ENCODE measurements at places on chromosomes 1 and 21. TPM values are rescaled to one million over a fixed set of nuclear protein-coding genes. Genes with fewer than 3 reads are reported as not detected.

- H3K27me3 ChIP-seq = no peaks in the 10 kb centered on the region
- peaks cover 37% of the 10 kb centered on the region for H3K4me1 ChIP-seq
- H3K4me3 ChIP-seq = no peak overlapping the region
- H3K36me3 ChIP-seq = no peaks in the 10 kb centered on the region
Measured at GRCh38 chr1:172885411-172885810, 165.3 kb downstream of the TNFSF18 start.

- no peak for DNase-seq
- H3K27ac ChIP-seq = no peak overlapping the region
- H3K36me3 ChIP-seq = no peaks in the 10 kb centered on the region
- no peak overlapping the region for H3K4me3 ChIP-seq
- no peaks in the 10 kb centered on the region for H3K27me3 ChIP-seq
- H3K4me1 ChIP-seq = no peaks in the 10 kb centered on the region
Measured at GRCh38 chr1:235766794-235767285, 99.9 kb downstream of the LYST start.

DNA sequence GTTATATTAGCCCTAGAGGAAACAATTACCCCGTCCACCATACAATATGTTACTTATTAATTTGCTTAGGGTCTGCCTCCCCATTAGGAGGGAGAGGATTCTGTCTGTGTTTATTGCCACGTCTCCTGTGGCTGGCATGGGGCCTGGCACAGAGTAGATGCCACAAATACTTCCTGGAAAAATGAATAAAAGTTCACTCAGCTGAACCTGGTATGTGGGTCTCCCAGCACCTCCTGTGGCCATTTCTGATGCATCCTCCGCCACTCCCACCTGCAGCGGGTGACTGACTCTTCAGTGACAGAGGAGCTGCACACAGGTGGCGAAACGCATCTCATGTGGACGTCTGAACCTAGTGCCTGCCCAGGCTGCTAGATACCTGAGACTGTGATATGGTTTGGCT is 112.7 kb downstream of the CLIC6 start:
- H3K4me1 ChIP-seq = no peaks in the 10 kb centered on the region
- H3K36me3 ChIP-seq = no peaks in the 10 kb centered on the region
- no peaks in the 10 kb centered on the region for H3K27me3 ChIP-seq
- no peak for DNase-seq
- H3K4me3 ChIP-seq = no peak overlapping the region

- no peaks in the 10 kb centered on the region for H3K36me3 ChIP-seq
- no peak overlapping the region for H3K4me3 ChIP-seq
- no peaks in the 10 kb centered on the region for H3K27me3 ChIP-seq
- no peak overlapping the region for H3K27ac ChIP-seq
Measured at GRCh38 chr1:30645807-30646206, 77.6 kb downstream of the MATN1 start.

- H3K36me3 ChIP-seq = no peaks in the 10 kb centered on the region
- H3K4me3 ChIP-seq = no peak overlapping the region
- no peaks in the 10 kb centered on the region for H3K4me1 ChIP-seq
- no peaks in the 10 kb centered on the region for H3K27me3 ChIP-seq
- no peak for DNase-seq
Measured at GRCh38 chr1:161944381-161944780, 79.3 kb downstream of the OLFML2B start.

DNA sequence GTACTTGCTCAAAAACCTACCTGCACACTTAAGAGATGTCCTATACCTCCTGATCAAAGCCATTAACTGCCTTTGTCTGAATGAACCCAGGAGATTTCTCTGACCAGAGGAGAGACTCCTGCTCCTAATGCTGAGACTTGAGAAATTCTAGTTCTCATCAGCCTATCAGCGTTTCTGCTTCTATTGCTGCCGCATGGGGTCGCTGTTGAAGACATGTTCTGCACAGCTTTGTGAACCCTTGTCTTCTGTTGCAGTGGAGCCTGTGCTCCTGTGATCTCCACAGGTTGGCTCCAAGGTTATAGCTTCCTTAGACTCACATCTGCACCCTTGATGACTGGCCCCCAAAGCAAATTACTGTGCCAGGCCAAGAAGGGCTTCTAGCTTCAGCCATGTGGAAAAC is 40.2 kb downstream of the EDN2 start:
- no peaks in the 10 kb centered on the region for H3K27me3 ChIP-seq
- H3K27ac ChIP-seq = no peak overlapping the region
- peaks cover 6% of the 10 kb centered on the region for H3K4me1 ChIP-seq
- no peak for DNase-seq
- H3K4me3 ChIP-seq = no peak overlapping the region

GRCh38 chr1:99849744-99850458 is at the start of gene AGL:
AGL (plus strand) TSS chr1:99850361; CDS start chr1:99851043, 682 bp downstream.
- 0 out of 2 replicates have a peak, but pooled peaks cover 4% of the 10 kb centered on the region for H3K4me1 ChIP-seq
- peak within 1 kb of the TSS; percentile 83 for H3K4me3 ChIP-seq
- H3K27ac ChIP-seq = peak within 1 kb of the TSS; percentile 93
- peak; percentile 92 for DNase-seq

DNA sequence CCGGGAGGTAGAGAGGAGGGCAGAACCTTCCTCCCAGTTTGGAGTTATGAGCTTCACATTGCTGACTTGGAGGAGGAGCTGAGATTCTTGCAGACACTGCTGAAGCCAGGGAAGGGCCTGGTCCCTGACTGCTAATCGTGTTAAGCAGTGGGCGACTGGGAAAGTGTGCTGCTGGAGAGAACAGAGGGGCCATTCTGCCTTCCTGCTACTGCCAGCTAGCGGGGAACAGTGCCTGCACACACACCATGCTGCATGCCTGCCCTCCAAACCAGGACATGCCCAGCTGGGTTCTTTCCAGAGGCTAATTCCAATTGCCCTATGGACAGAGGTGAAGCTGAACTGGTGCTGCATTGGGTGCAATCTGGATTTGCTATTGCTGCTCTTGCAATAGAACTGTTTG is 281.4 kb downstream of the AJAP1 start:
- H3K27ac ChIP-seq = no peak overlapping the region
- no peak for DNase-seq
- no peaks in the 10 kb centered on the region for H3K4me1 ChIP-seq
- no peaks in the 10 kb centered on the region for H3K36me3 ChIP-seq
- no peak overlapping the region for H3K4me3 ChIP-seq
- no peaks in the 10 kb centered on the region for H3K27me3 ChIP-seq

- no peaks in the 10 kb centered on the region for H3K4me1 ChIP-seq
- H3K27me3 ChIP-seq = no peaks in the 10 kb centered on the region
- no peak for DNase-seq
- H3K27ac ChIP-seq = no peak overlapping the region
Measured at GRCh38 chr1:238123201-238123600, 232.5 kb upstream of the ZP4 start.

GRCh38 chr21:45320261-45321025 is 32.7 kb upstream of the POFUT2 start:
- H3K4me3 ChIP-seq = no peak overlapping the region
- H3K4me1 ChIP-seq = peaks cover 53% of the 10 kb centered on the region
- no peaks in the 10 kb centered on the region for H3K27me3 ChIP-seq

DNA sequence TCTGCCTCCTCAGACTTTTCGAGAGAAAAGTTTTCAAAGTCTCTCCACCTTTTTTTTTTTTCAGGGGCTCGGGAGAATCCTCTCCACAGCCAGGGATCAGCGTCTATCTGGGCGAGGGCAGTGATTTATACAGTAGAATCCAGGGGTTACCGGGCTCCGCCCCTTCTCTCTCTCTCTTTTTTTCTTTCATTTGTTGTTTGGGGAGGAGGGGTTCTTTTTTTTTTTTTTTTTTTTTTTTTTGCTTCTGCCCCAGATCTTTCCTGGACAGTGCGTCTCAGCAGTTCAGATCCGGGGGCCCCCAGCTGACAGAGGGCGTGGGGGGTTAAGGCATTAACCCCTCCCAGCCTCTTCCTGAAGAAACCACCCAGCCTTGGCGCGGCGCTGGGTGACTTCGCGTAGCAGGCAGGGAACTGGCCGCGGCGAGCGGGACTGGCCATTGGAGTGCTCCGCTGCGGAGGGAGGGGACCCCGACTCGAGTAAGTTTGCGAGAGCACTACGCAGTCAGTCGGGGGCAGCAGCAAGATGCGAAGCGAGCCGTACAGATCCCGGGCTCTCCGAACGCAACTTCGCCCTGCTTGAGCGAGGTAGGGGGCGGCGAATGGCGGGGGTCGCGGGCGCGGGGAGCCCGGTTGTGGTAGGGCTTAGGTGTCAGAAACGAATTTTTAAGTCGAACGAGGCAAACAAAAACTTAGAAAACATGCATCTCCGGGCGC is at the start of gene S1PR1:
Gene S1PR1, plus strand, starts transcription at position 504 of the 713 bp plus-strand sequence. CDS start 1,966 bp downstream, outside the sequence.
- H3K4me3 ChIP-seq = peak within 1 kb of the TSS; percentile 31
- 0 out of 2 replicates have a peak, but pooled peaks cover 5% of the 10 kb centered on the region for H3K4me1 ChIP-seq
- no peaks in the 10 kb centered on the region for H3K36me3 ChIP-seq

GRCh38 chr1:7795406-7795805 is 11.3 kb downstream of the PER3 start:
- H3K4me3 ChIP-seq = no peak overlapping the region
- no peak overlapping the region for H3K27ac ChIP-seq
- no peaks in the 10 kb centered on the region for H3K27me3 ChIP-seq
- no peaks in the 10 kb centered on the region for H3K4me1 ChIP-seq
- peaks cover 2% of the 10 kb centered on the region for H3K36me3 ChIP-seq

GRCh38 chr1:230863449-230863848 is 4.9 kb downstream of the C1orf198 start:
- H3K4me3 ChIP-seq = no peak overlapping the region
- DNase-seq = peak; percentile 81
- H3K27ac ChIP-seq = peak overlapping the region; percentile 69
- H3K27me3 ChIP-seq = no peaks in the 10 kb centered on the region

DNA sequence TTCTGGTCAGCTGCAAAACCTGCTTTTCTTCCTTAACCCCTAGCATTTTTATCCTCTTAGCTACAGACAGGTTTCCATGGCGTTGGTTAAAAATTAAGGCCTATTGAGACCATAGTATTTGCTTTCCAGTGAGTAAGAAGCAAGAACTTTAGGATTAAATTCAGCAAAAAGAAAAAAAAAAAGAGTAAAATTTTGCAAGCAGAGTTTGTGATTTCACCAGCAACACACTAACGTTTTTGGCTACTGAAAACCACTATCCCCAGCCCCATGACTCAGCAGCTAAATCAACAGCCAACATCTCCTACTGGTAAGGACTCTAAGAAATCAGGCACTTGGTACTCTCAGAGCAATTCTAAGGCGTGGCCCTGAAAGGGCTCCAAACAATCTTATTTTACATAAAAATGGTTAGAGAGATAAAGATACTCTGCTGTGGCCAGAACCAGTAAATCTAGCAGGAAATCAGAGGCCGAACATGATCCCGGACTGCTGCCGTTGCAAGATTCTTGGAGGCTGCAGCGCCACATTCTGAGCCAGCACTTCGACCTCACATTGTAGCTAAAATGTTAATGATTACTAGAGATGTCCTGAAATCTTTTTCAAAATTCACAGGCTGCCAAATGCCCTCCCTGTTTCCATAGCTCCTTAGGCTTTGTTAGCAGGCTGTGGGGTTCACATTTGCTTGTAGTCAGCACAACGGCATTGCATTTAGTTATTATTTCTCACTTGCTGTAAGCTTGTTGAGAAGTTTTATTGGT is 1.6 kb upstream of the ENO1 start:
- no peaks in the 10 kb centered on the region for H3K36me3 ChIP-seq
- DNase-seq = peak; percentile 58
- no peaks in the 10 kb centered on the region for H3K27me3 ChIP-seq

The OR2T27 gene
- not detected for total RNA-seq

The C8A gene
- not detected for total RNA-seq

The ARHGEF16 gene
- 35.6 TPM for total RNA-seq

The CLCA1 gene
- total RNA-seq = not detected

The NBPF4 gene
- total RNA-seq = 0.88 TPM

The TNFSF18 gene
- not detected for total RNA-seq
